Kidney capillary endothelial cell (primary cell): ENCODE measurements at places on chromosomes 5 and 9.
A peak's percentile ranks its signal among the peaks of the same experiment; 100 is the strongest.

- DNase-seq, result peak; percentile 17
Measured at GRCh38 chr5:122999947-123000563, 36.5 kb downstream of the PPIC start.

DNA sequence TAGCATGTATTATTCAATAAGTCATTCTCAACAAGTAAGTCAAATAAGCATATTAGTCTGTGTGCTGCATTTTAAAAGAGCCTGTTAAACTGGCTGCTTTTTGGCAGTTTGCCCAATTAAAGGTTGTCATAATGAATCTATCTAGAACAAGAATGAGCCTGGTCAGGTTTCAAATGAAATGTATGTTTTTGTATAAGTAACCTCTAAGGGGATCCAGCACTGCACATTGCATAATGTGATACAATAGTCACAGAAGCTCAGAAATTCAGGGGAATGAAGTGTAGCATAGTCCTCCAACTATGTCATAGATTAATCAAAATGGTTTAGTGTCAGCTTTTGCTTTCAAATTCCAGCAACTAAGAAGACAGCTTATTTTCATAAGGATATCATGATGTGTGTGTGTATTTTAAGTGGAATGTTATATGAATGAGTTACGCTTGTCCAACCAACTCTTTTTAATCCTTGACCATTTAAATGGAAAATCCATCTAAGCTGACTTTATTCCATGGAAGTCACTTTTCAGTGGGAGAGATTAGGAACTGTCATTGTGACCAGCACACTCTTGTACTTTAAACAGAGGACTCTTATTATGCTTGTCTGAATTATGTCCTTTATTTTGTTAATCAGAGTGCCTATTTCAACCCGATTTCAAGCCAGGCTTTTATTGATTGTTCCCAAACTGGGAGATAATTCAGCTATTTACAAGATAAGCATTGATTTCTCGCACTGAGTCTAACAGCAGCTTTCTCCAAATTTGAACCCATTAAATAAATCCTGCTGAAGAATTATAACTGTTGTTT lies 283.9 kb upstream of the ADAMTSL1 start:
- DNase-seq, result no peak

DNA sequence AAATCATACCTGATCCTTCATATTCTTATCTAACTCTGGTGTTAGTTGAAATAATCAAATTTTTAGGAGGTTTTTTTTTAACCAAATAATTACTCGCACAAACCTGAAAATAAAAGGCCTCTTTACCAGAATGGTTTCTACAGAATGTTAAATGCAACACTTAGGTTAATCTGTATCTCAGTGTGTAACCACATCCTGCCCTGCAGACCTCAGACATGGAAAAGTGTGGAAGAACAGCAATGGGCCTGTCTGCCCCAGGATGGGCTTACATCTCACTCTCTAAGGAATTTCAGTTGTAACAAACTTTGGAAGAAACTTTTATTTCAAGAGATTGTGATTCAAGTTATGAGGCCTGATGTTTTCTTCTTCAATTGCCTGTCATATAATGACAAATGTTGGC lies 32.5 kb upstream of the MIER3 start:
- no peak for DNase-seq

DNA sequence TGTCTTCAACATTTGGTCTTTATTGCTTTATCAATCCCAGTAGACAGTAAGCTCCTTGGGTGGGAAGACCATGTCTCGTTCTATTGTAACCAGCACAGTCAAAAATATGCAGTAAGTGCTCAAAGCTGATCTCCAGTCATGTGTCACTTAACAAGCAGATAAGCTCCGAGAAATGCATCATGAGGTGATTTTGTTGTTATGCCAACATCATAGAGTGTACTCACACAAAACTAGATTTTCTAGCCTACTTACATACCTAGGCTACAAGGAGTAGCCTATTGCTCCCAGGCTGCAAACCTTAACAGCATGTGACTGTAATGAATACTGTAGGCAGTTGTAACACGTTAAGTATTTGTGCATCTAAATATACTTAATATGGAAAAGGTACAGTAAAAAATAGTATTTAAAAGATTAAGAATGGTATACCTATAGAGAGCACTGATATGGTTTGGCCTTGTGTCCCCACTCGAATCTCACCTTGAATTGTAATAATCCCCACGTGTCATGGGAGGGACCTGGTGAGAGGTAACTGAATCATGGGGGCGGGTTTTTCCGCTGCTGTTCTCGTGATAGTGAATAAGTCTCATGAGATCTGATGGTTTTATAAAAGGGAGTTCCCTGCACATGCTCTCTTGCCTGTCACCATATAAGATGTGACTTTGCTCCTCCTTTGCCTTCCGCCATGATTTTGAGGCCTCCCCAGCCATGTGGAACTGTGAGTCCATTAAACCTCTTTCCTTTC lies 39.8 kb upstream of the PCSK5 start:
- DNase-seq, result no peak

DNA sequence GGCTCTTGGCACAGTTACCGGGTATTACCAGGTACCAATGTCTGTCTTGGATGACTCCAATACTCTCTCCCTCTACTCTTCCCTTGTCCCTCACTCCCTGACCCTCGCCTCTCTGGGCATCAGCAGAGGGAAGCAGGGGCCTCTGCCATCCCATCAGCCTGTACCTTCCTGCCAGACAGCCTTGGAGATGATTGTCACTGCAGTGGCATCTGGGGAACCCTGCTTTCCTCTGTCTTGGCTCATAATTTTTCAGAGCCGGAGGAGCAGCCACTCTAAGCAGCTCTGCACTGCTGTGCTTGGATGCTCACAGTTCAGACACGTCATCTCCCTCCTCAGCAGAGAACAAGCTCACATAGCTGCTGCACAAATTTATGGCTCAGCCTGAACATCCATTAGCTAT lies 274.1 kb downstream of the SMARCA2 start:
- no peak for DNase-seq

GRCh38 chr9:101999441-101999840 lies 261.0 kb upstream of the GRIN3A start:
- no peak for DNase-seq

- DNase-seq, result peak; percentile 36
Measured at GRCh38 chr5:88879724-88880123, 3.3 kb downstream of the MEF2C start.

DNA sequence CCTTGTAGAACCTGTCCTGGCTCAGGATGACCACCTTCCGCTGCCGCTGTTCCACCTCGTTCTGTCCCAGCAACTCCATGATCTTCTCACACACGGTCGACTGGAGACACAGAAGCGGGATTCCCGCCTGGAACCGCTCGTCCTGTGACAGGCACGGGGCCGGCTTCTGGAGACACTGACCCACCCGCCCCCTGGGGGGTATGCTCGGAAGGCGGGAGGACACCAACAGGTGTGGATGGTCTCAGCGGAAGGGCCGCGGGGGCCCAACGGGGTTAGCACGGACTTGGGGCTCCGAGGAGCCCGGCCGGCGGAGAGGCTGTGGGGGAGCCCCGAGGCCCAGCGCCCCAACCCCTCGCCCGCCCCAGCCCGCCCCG lies 530 bp downstream of the UCK1 start:
- DNase-seq, result no peak
